ENCODE measurements at places on chromosomes 2 and 18. TPM values are rescaled to one million over a fixed set of nuclear protein-coding genes. Genes with fewer than 3 reads are reported as not detected.

Gene DSG4
- not detected for polyA plus RNA-seq

Gene TCF23
- polyA plus RNA-seq: 0.02 TPM

Gene IL18RAP
- 0.55 TPM for polyA plus RNA-seq

Gene ECEL1
- not detected for polyA plus RNA-seq

Gene ATP6V1C2
- polyA plus RNA-seq: 55.0 TPM

Gene SH3BP4
- polyA plus RNA-seq: 5.5 TPM

Gene RNF103
- 13.7 TPM for polyA plus RNA-seq

Gene PROM2
- polyA plus RNA-seq: 82.4 TPM

Data from esophagus (tissue), 2 donors.